ENCODE measurements at places on chromosomes 7 and 10. TPM values are rescaled to one million over a fixed set of nuclear protein-coding genes. Genes with fewer than 3 reads are reported as not detected.

Gene SPDYE5
- total RNA-seq: not detected

Gene TAS2R40
- not detected for total RNA-seq

Gene CCNJ
- total RNA-seq: 9.7 TPM

Gene SORCS1
- total RNA-seq: not detected

Gene CLIP2
- 1.5 TPM for total RNA-seq

Gene FAM237B
- not detected for total RNA-seq

DNA sequence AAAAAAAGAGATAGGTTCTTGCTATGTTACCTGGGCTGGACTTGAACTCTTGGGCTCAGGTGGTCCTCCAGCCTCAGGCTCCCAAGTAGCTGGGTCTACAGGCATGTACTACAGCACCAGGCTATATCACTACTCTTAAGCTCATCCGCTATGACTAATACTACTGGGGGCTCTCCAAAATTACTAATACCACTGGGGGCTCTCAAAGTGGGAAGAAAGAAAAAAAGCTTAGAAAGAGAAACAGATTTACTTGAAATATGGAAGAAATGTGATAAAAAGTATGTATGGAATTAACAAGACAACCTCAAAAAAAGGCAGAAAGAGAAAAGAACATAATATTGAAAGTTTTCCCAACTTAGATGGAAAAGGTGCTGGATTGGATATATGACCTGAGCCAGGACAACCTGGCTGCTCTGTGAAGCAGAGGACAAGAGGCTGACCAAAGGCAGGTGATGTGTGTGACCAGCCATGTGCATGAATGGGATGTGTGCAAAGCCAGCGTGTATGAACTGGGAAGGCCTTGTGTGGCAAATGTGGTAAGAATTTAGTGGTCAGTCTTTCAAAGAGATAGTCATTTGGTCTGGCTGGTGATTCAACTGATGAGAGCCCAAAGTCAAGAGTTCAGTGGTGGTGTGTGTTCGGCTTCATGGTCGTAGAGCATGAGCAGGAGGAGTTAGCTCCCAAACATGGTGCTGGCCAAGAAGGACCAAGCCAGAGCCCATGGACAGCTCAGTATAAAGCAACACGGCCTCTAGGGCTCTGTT, 232.4 kb upstream of the KLF14 start:
- DNase-seq: no peak
- H3K4me1 ChIP-seq: peaks cover 64% of the 10 kb centered on the region
- H3K27me3 ChIP-seq: no peaks in the 10 kb centered on the region
- H3K27ac ChIP-seq: peak overlapping the region; percentile 47

DNA sequence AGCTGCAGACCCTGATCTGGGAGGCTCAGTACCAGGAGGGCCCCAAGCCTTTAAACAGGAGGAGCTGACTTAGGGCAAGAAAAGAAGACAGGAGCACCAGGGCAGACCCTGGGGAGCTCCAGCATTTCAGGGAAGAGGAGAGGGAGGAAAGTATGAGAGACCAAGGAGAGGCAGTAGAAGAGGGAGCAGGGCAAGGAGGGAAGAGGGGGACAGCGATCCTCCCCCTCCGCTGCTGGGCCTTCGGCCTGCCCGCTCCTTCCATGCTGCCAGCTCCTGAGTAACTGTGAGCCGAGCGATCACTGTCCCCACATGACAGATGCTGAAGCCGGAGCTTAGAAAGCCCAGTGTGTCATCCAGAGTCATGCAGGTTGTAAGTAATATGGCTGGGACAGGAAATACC, 65.9 kb downstream of the ALOX5 start:
- H3K27me3 ChIP-seq: peaks cover 2% of the 10 kb centered on the region

- H3K27ac ChIP-seq: no peak overlapping the region
- no peak for DNase-seq
- H3K4me3 ChIP-seq: no peak overlapping the region
- H3K4me1 ChIP-seq: peaks cover 20% of the 10 kb centered on the region
Observed at GRCh38 chr10:72704117-72704516, 12.2 kb downstream of the MCU start.

- no peak overlapping the region for H3K4me3 ChIP-seq
- no peak overlapping the region for H3K27ac ChIP-seq
- peaks cover 10% of the 10 kb centered on the region for H3K27me3 ChIP-seq
- peaks cover 12% of the 10 kb centered on the region for H3K4me1 ChIP-seq
- no peaks in the 10 kb centered on the region for H3K36me3 ChIP-seq
Observed at GRCh38 chr7:131517218-131517923, 39.1 kb downstream of the PODXL start.

DNA sequence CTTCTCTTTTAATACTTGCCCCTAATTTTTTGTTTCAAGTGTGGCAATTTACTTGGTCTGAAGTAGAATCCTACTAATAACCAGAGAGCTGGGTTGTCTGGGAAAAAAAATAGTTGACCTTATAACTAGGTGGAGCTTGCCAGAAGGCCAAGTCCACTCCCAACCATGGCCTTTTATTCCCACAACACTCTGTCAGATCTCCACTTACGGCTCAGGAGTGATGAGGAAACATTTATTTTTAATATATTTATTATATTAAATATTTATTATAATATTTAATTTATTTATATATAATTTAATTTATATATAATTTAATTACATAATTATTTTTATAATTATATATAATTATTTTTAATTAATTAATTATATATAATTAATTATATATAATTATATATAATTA, 58.8 kb downstream of the TSPAN12 start:
- no peaks in the 10 kb centered on the region for H3K36me3 ChIP-seq
- H3K27ac ChIP-seq: no peak overlapping the region
- H3K27me3 ChIP-seq: peaks cover 3% of the 10 kb centered on the region
- H3K4me1 ChIP-seq: no peaks in the 10 kb centered on the region
- no peak for DNase-seq
- no peak overlapping the region for H3K4me3 ChIP-seq

DNA sequence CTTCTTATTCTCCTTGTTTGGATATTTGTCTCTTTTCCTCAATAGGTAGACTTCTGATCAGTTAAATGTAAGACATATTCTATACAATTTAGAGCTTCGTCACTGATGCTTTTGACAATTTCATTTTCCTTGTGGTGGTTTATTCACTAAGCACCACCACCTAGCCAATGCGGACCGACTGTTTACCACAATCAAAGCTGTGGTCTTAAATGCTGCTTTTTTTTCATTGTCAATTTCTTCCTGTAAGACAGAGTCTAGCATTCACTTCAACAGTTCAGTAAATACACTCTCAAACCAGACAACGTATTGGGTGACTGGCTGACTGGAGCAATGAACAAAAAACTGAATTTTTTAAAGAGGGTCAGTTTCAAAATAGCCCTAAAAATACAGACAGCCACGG, 239.0 kb downstream of the DNAJB6 start:
- no peaks in the 10 kb centered on the region for H3K36me3 ChIP-seq
- no peak overlapping the region for H3K27ac ChIP-seq
- H3K4me1 ChIP-seq: peaks cover 18% of the 10 kb centered on the region

DNA sequence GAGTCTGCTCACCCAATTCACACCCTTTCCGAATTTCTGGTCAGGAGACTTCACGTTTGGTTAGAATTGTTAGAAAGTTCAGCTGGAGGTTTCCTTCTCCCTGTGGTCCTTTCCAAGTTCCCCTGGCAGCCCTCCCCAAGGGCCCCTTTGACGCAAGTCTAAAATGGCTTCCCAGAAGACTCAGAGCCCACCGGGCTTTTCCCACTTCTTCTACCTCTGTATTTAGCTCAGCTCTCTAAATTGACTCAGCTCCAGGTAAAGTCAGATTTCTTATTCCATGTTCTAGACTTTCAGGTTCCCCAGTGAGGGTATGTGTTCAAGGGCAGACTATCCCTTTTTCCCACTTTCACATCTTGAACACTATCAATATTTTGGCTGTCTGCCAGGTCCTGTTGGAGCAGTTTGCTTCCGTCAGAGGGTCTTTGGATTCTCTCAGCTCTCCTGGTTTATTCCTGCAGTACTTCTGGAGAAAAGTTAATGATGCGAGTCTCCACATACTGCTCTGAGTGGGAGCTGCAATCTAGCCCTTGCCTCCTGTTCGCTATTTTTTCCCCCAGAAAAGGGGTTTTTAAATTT, 53.1 kb upstream of the ZNF273 start:
- H3K4me3 ChIP-seq: no peak overlapping the region
- no peak for DNase-seq
- no peaks in the 10 kb centered on the region for H3K36me3 ChIP-seq
- no peaks in the 10 kb centered on the region for H3K27me3 ChIP-seq
- no peaks in the 10 kb centered on the region for H3K4me1 ChIP-seq

DNA sequence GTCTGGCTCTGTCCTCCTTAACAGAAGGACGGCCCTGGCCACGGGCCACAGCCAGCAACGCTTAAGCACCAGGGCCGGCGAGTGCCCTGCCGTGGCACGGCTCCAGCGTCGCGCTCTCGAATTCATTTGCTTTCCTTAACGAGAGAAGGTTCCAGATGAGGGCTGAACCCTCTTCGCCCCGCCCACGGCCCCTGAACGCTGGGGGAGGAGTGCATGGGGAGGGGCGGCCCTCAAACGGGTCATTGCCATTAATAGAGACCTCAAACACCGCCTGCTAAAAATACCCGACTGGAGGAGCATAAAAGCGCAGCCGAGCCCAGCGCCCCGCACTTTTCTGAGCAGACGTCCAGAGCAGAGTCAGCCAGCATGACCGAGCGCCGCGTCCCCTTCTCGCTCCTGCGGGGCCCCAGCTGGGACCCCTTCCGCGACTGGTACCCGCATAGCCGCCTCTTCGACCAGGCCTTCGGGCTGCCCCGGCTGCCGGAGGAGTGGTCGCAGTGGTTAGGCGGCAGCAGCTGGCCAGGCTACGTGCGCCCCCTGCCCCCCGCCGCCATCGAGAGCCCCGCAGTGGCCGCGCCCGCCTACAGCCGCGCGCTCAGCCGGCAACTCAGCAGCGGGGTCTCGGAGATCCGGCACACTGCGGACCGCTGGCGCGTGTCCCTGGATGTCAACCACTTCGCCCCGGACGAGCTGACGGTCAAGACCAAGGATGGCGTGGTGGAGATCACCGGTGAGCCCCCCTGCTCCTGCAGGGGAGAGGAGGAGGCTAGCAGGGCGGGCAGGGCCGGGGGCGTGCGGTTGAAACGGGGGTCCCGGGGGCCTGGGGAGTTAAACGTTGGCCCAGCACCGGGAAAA, at the start of gene HSPB1:
Gene HSPB1, plus strand, starts transcription at position 327 of the 855 bp plus-strand sequence. Its CDS starts 40 bp downstream, at position 367.
- H3K4me3 ChIP-seq: peak within 1 kb of the TSS; percentile 89
- H3K27me3 ChIP-seq: peaks cover 19% of the 10 kb centered on the region
- H3K4me1 ChIP-seq: peaks cover 17% of the 10 kb centered on the region
- peak; percentile 34 for DNase-seq
